Thyroid gland (tissue), 4 donors: ENCODE measurements at places on chromosomes 16 and 17.

- DNase-seq = no peak
Measured at GRCh38 chr17:67477687-67478086, 100.6 kb downstream of the PITPNC1 start.

GRCh38 chr16:24896439-24896838, 50.7 kb downstream of the SLC5A11 start:
- no peak for DNase-seq

DNA sequence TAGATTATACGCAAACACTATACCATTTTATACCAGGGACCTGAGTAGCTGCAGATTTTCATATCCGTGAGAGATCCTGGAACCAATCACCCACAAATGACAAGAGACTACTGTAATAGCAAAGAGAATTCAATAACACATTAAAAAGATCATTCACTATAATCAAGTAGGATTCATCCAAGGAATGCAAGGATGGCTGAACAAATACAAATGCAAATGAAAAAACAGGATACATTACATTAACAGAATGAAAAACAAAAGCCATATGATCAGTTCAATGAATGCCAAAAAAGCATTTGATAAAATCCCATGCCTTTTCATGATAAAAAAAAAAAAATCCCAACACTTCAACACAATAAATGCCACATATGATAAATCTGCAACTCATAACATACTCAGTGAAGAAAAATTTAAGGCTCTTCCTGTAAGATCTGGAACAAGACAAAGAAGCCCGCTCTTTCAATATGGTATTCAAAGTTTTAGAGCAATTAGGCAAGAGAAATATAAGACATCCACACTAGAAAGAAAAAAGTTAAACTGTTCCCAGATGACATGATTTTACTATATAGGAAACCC, 29.0 kb downstream of the N4BP1 start:
- no peak for DNase-seq

DNA sequence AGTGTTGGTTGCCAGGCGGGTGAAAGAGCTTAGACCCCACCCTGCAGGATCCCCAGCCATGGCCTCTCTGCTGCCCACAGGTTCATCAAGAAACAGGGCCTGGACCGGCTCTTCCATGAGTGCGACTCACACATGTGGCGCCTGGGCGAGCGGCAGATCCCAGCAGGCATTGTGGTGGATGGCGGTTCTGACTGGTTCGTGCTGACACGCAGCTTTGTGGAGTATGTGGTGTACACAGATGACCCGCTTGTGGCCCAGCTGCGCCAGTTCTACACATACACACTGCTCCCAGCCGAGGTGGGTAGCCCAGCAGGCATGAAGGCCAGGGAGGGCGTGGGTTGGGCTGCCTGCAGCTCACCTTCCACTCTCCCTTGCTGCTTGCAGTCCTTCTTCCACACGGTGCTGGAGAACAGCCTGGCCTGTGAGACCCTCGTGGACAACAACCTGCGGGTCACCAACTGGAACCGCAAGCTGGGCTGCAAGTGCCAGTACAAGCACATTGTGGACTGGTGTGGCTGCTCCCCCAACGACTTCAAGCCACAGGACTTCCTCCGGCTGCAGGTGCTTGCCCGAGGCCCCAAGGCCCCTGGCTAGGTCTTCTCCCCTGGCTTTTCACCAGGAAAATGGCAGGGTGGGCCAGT, 9.9 kb downstream of the XYLT2 start:
- no peak for DNase-seq

DNA sequence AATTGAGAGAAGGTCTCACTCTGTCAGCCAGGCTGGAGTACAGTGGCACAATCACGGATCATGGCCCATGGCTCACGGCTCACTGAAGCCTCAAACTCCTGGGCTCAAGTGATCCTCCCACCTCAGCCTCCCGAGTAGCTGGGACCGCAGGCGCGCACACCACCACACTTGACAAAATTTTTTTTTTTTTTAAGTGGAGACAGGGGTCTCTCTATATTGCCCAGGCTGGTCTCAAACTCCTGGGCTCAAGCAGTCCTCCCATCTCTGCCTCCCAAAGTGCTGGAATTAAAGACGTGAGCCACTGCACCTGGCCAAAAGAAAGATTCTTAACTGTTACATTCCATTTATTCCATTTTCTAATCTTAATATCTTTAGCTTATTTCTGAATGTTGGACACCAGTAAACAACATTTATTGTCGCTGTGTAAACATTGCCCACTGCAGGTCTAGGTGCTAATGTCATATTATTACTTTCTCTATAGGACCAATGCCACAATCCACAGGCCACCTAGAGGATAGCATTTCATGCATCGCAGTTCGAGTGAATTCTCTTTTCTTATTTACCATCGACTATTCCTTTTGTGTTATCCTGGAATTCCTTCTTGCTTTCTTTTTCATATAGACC, 123.7 kb downstream of the PITPNC1 start:
- DNase-seq = no peak

DNA sequence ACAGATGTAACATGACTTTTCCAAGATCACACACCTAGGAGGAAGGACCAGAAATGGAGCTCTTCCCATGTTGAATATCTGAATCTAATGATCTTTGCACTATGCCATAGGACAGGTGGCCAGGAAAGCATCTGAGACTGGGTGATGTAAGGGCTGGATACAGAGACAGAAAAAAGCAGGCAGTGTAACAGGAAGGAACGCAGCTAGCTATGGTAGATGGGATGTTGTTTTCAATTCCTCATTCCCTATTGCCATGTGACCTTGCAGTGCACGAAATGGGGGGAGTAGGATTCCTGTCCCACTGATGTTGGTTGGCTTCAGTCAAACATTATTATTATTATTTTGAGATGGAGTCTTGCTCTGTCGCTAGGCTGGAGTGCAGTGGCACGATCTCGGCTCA, 3.7 kb upstream of the NPIPB15 start:
- DNase-seq = no peak

GRCh38 chr17:32315171-32315570, 26.8 kb downstream of the C17orf75 start:
- no peak for DNase-seq

- DNase-seq = no peak
Measured at GRCh38 chr16:22938647-22939046, 124.7 kb downstream of the HS3ST2 start.

DNA sequence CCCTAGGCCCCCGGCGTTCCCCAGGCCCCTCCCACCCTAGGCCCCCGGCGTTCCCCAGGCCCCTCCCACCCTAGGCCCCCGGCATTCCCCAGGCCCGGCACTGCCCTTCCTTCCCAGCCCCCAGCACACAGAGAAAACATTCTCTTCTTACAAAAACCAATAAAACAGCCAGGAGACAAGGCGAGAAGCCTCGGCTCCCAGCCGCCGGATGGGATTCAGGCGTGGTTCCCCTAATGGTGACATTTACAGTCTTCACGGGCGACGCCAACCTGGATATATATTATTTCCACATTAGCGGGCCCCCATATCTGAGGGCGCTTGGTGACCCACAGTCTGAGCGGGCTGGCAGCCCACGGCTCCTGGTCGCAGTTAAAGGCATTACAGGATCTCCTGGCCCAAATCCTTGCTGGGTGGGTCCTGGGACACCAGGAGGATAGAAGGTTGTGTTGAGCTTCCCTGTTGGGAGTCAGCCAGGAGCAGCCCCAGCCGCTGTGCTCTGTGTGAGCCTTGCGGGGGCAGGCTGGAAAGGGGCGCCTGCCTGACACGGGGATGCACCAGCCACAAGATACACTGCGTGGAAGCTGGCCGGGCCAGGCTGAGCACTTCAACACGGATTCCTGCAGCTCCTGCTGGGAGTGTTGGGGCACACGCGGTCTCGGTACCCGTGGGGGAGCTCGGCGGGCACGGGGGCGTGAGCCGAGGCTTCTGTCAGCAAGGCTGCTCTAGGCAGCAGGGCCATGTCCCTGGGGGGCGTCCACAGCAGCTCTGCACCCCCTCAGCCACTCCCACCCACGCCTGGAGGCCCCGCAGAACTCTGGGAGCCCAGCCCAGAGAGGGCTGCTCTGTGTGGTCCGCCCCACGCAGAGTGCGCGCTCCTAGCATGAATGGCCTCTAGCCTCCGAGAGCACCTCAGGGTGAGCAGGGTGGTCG, 83.7 kb downstream of the LMF1 start:
- DNase-seq = no peak

DNA sequence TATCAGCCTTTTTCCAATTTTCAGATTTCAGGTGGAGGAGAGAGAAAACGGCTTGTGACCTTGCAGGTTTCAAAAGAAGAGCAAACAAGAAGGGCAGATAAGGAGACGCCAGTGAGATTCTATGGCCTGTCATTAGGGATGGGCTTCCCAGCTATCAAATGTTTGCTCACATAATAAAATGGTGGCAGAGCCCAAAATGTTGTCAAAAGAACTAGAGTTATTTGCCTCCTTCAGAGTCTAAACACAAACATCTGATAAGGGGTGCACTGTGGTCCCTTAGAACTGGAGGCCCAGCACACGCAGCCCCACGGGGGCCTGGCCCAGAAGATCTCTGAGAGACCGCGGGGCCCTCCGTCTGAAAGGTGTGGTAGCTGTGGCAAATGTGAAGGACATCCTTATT, 46.1 kb upstream of the DDX52 start:
- DNase-seq = no peak

GRCh38 chr16:56191156-56191815, at the start of gene GNAO1:
Gene GNAO1 (plus strand): TSS chr16:56191489. CDS start chr16:56192236, 747 bp downstream.
- DNase-seq = peak; percentile 70

- DNase-seq = no peak
Measured at GRCh38 chr17:42477173-42477572, 18.5 kb downstream of the ATP6V0A1 start.

DNA sequence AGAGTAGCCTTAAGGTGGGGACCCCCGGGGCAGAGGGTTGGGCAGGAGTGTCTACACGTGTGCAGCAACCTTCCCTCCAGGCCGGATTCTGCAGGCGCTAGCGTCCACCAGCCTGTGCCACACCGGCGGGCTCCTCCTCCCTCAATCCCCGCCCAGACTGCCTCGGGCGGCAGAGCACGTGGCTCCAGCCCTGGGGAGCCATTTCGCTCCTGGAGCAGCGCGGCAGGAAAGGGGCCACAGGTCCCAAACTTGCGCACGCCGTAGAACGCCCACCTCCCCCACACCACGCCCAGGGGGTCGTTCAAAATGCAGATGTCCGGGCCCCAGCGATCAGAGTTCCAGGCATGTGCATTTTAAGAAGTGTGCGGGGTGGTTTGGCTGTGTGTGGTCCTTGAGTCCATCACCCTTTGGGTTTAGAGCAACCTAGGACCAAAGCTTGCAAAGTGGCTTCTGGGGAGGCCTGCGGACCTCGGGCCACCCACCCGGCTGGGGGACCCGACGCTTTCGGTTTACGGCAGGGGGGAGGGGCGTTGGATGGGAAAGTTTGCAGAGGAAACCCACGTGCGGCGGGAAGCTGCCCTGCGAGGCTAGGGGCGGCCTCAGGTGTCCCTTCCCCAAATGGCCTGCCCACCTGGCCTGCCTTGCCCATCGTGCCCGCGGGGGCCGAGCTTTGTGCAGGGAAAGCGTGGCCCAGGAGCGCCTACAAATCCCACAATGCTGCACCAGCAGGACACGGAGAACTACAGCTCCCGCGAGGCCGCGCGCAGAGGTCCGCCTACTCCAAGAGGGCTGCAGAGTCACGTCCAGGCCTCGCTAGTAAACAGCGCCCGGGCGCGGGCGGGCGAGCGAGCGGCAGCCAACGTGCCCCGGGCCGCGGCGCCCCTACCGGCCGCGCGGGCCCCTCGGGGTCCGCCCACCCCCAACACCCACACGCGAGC, 1.4 kb downstream of the TFAP4 start:
- DNase-seq = peak; percentile 92

- DNase-seq = no peak
Measured at GRCh38 chr16:66652661-66653360, 43.7 kb downstream of the CMTM4 start.

DNA sequence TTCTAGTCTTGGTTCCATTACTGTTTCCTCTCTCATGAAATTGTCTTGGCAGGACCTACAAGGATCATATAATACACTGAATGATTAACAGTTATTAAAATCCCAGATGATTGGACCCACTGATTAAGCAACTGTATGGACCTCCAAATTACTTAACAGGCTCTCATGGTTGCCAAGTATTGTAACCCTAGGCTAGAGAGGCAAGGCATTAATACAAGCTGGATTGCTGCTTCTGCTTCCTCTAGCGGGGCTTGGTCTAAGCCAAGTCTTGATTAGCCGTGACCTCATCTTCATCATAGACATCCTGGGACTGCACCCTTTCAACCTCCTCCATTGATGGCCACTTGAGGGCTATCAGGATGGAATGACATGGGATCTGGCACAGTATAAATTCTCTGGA, 46.9 kb downstream of the SYCE1L start:
- no peak for DNase-seq

DNA sequence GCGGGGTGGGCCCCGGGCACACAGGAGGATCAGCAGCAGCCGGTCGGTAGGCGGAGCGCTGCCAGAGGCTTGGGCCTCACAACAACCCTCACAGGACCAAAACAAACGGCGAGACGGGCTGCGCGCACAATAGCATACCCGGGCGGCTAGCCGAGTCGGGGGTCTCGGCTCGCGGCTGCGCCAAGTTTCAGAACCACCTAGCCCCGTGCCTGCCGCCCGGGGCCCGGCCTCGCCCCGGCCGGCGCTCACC, 732 bp downstream of the ULK2 start:
- peak; percentile 79 for DNase-seq

DNA sequence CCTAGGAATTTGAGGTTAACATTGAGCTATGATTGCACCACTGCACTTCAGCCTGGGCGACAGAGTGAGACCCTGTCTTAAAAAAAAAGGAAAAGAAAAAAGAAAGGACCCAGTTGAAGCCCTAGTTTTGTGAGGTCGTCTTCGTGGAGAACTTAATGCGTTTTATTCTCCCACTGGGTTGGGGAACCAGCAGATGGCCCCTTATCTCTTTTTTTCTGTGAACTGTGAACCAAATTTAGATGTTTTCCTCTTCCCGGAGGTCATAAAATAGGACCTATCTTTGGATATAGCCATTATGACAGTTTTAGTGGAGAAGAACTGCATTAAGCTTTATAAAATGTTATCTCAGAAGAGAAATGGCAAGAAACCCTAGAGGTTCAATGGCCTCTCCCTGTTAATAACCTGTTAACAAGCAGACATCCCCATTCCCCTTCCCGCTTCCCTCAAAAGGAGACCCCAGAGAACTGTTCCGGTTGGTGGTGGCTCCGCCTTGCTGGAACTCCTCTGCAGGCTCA, 23.5 kb downstream of the KIAA0513 start:
- no peak for DNase-seq

DNA sequence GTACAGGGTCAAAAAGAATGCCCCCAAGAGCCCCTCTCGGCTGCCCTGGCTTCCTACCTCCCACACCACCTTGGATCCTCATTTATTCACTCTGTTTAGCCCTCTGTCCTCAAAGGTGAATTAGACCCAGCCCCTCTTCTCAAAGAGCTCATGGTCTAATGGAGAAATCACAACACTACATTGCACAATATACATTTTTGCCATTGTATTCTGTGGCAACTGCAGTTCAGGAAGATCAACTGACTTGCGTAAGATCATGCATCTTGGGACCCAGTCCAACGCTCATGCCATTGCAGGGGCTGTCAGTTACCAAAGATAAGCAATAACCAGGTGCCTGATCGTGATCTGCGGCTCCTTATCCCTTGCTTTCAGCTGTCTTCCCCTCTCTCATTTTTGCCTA, 1.4 kb downstream of the KRT38 start:
- DNase-seq = no peak

DNA sequence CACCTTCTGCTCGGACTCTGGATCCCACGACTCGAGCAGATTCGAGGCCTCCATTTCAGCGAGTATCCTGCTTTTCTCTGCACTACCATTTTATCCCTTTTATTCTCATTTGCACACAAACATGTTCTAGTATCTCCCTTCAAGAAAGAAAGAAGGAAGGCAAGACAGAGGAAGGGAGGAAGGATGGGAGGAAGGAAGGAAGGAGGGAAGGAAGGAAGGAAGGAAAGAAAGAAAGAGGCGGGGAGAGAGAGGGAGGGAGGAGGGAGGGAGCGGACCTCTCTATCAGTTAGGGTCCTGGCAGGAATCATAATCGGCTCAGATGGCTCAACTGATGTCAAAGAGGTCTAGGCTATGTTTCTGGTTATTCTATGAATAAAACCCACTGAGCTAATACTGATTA, 10.3 kb upstream of the KSR1 start:
- DNase-seq = no peak
